ENCODE measurements at places on chromosomes 6 and 20.

- no peak for DNase-seq
Observed at GRCh38 chr20:48577557-48577956, 250.2 kb downstream of the PREX1 start.

GRCh38 chr6:26048590-26048989 lies 38.6 kb upstream of the HFE start:
- DNase-seq = no peak

DNA sequence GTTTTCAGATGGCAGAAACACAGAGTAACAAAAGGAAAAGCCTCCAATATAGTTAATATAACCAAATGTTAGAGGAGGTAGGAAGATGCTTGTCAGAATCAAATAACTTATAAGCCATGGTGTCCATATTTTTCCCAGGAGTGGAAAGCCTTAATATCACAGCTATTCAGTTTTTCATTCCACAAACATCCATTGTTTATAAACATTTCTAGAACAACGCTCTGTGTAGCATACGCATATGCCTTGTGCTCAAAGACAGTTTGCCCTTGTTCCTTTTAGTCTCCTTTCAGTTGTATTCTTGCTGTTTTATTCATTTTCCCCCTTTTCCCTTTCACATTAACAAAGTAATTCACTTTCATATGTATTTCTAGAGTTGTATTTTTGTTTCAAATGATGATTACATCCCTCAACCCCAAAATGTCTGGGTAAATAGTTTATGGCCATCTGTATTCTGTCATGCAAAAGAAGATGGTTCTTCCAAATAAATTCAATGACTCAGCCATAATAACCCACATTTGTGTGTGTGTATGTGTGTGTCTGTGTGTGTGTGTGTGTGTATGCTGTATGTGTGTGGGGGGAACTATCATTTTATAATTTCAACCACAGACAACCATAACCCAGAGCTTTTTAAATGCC lies 455.7 kb upstream of the SOX4 start:
- no peak for DNase-seq

- DNase-seq = no peak
Observed at GRCh38 chr6:25973923-25974555, 11.4 kb downstream of the TRIM38 start.

- DNase-seq = no peak
Observed at GRCh38 chr6:77986380-77987034, 333.7 kb downstream of the MEI4 start.

DNA sequence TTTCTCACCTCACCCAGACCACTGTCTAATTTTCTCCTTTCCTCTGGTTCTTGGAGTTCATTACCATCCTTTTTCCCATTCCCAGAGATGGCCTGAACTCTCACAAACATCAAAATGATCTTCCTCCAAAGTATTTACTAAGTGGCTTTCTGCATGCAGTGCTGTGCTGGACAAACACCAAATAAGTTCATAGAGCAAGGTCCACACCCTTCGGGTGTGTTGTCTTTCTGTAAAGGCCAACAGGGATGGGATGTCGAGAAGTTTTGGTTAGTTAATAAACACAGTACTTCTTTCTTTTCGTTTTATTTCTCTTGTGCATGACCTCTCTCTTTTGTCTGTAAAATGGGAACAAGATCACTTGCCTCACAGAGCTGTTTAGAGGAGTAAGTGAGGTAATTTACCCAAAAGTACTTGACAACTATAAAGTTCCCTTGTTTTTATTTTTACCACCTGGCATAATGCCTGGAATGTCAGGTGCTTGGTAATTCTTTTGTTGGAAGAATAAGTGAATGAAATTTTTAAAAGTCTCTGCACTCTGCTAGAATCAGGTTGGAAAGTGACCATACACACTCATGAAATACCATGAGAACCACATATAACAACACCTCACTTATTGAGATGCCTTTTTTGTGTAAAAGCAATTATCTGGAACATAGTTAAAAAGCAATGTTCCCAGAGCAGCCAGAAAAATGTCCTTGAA lies 22.8 kb upstream of the CCN6 start:
- no peak for DNase-seq

DNA sequence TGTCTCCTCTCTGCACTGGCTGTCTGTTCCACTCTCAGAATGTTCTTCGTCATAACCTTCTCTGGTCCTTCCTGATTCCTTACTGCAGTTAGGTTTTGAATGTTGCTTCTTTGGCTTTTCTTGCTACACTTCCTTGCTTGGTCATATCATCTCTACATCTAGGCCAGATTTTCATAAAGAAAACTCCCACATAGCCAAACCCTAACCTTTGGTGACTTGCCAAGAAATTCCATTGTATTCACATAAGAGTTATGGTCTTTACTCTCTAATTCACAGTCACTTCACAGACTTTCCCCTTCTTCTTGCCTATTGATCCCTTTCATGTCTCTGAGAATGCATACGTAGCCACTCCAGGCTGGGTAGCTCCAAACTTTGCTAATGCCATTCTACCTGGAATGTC lies 41.9 kb upstream of the SIM1 start:
- DNase-seq = no peak

DNA sequence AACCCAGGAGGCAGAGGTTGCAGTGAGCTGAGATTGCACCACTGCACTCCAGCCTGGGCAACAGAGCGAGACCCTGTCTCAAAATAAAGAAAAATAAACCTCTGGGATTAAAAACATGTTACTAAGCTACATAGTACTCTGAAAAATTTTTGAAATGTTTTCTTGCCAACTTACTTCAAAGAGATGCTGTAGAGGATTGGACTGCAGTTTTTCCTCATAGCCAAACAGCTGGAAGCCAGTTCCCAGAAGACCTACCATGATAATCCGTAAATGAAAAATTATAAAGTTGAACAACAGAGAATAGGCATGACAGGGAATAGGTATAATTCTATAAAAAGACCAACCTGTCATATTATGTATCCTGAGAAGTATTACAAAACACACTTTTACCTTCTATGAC lies 48.0 kb downstream of the RARS2 start:
- no peak for DNase-seq

GRCh38 chr6:22024973-22025467 lies 271.8 kb downstream of the PRL start:
- DNase-seq = no peak

DNA sequence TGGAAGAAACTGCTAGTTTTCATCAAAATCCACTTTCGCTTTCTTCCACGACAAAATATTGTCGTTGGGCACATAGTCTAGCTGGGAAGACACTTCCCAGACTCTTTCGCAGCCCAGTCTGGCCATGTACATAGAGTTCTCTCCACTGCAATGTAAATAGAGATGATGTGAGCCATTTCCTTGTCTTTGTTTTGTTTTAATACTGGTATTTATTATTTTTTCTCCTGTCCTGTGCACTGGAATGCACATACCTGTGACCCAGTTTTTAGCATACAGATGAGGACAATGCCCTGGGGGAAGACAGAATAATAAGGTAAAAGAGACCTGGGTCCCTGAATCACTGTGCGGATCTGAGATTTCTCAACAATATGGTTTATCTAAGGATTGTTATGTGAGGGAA lies 149.5 kb upstream of the BMP5 start:
- no peak for DNase-seq

DNA sequence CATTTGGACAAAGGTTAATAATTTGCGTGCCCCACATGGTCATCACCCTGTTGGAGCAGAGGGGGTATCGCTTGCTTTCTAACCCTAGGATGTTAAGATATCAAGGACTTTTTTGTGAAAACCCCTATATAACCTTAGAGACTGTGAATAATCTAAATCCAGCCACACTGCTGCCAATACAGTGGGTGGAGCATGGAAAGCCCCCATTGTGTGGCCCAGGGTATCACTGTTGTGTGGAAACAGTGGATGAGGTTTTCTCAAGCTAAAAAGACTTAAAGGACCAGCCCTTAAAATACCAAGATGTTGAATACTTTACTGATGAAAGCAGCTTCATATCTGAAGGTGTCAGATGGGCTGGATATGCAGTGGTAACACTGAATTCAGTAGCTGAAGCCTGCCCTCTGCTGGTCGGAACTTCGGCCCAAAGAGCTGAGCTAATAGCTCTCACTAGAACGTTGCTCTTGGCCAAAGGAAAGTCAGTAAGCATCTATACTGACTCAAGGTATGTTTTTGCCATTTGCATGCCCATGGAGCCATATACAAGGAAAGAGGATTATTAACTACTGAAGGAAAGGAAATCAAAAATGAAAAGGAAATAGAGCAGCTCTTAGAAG lies 695.2 kb downstream of the PHF3 start:
- DNase-seq = peak; percentile 33

DNA sequence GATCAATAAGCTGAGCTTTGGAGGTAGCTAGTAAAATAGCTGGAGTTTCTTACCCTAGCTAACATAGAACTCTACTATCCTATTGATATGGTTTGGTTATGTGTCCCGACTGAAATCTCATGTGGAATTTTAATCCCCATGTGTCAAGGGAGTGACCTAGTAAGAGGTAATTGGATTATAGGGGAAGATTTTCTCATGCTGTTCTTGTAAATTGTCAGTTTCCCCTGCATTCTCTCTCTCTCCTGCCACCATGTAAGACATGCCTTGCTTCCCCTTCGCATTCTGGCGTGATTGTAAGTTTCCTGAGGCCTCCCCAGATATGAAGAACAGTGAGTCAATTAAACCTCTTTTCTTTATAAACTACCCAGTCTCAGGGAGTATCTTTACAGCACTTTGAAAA lies 24.6 kb upstream of the SYNE1 start:
- no peak for DNase-seq

DNA sequence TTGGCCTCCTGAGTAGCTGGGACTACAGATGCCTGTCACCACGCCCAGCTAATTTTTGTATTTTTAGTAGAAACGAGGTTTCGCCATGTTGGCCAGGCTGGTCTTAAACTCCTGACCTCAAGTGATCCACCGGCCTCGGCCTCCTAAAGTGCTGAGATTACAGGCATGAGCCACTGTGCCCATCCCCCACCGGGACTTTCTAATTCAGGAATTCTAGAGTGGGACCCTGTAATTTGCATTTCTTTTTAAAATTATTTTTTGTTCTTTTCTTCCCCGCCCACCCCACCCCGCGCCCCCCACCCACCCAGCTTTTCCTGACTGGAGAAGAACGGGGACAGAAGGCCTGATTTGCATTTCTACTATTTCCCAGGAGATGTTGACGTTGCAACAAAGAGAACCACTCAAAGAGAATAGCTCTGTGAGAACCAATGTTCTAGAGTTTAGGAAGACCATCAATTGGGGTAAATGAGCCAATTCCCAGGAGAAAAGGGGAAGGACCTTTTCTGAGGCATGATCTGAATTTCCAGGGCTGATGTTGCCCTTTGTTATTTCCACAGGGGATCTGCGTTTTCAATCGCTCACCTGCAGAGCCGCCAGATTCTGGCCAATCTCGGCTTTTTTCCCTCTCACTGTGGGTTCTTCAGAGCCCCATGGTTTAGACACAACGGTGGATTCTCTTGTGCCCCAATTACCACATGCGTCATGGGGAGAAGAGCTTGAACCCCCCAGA lies 33.2 kb upstream of the TFAP2C start:
- DNase-seq = no peak

GRCh38 chr6:161238500-161238899 lies 35.4 kb downstream of the AGPAT4 start:
- DNase-seq = no peak

DNA sequence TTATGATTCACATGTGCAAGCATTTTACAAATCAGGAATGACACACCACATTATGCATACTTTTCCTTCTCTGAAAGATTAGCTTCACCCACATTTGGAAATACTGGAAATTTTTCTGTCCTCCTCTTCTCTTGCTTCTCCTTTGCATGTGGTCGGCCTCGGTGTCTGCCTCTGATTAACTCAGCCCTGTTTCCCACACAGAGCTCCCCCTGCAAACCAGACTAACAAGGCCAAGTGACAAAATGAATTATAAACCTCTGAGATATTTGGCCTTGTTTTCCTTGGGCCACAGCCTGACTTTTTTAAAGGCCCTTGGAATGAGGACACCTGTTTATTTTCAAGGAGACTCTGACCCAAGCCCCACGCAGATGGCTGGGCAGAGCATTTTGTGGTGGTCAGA lies 9.0 kb upstream of the CCN6 start:
- DNase-seq = no peak

GRCh38 chr6:90547991-90548390 lies 38.9 kb downstream of the MAP3K7 start:
- no peak for DNase-seq

DNA sequence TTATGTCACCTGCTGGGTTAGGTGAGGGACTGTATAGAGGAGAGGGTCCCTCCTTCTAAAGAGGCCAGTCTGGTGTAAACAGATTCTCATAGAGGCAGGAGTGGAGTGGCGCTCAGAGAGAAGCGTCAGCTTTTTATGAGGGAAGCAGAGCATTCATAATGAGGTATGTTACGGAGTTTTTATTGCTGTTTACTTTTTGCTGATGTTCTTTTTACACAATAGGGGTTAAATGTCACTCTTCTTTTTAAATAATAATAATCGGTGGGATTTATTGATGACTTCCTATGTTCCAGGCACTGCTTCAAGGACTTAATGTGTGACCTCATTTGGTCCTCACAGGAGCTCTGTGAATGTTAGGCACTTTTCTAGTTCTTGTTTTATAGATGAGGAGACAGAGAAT lies 79.9 kb downstream of the L3MBTL3 start:
- no peak for DNase-seq

- no peak for DNase-seq
Observed at GRCh38 chr20:38723017-38723847, 1.1 kb upstream of the SLC32A1 start.

DNA sequence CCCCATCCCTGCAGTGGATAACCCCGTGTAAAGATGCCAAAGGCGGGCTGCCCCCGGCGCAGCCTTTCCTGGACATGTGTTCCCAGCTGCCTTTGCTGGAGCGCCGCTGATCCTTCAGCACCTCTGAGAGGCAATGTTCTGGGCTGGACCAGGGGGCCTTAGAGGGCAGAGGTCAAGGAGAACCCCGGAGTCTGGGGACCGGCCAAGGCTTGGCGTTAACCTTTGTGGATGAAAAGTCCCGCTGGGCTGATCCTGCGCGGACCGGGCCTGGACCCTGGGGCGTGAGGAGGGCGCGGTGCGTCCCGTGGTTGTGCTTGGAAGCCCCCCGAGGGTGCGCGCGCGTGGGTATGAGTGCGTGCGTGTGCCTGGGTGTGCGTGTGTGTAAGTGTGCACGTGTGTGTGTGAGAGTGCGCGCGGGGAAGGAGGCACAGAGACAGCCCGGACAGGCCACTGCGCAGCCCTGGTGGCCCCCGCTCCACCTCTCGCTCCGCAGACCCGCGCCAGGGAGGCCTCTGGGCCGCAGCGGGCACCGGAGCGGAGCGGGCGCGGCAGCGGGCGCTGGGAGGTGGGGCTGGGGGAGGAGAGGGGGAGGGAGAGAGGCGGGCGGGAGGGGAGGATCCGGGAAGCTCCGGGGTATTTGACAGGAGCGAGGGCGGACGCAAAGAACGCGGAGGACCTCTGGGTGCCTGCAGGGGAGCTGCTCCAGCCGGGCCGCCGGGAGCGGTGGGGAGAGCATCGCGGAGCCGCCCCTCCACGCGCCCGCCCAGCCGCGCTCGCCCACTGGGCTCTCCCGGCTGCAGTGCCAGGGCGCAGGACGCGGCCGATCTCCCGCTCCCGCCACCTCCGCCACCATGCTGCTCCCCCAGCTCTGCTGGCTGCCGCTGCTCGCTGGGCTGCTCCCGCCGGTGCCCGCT lies at the start of gene SMOC2:
TSS of gene SMOC2 (plus strand) at position 665 of the 914 bp plus-strand sequence. CDS start at position 852, 187 bp downstream.
- DNase-seq = no peak

- DNase-seq = no peak
Observed at GRCh38 chr6:140486450-140487361, 1112.3 kb upstream of the CITED2 start.

- DNase-seq = no peak
Observed at GRCh38 chr6:25981568-25982263, 19.1 kb downstream of the TRIM38 start.

- no peak for DNase-seq
Observed at GRCh38 chr20:45833883-45834796, 541 bp downstream of the SNX21 start.

Data from AML-193 (cell line).